ENCODE measurements at places on chromosomes 6 and 20.
A peak's percentile ranks its signal among the peaks of the same experiment; 100 is the strongest.

GRCh38 chr6:42505385-42505718, 53.6 kb upstream of the TRERF1 start:
- DNase-seq: peak; percentile 26

GRCh38 chr6:77653816-77654215, 977 bp downstream of the MEI4 start:
- DNase-seq: no peak

GRCh38 chr6:6635291-6635690, 46.8 kb downstream of the LY86 start:
- DNase-seq: no peak

- DNase-seq: no peak
These were observed 33.5 kb downstream of the RNF217 start for GRCh38 chr6:124995645-124996325.

DNA sequence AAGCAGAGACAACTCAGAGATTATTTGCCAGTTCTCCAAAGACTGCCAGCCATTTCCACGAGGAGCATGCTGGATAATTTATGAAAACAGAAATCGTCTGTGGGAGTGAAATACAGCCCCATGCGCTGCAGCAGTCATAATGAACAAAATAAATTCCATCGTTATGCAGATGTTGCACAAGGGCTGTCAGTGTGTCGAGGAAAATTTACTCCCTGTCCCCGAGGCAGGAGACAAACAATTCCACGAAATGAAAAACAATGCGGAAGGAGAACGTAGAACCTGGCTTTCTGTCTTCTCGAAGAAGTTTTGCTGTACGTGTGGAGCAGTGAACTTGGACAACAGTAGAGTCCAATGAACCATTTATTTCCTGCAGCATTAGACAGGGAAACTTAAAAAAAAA, 399.4 kb downstream of the CD83 start:
- DNase-seq: no peak
